ENCODE measurements at places on chromosomes 13 and 19. TPM values are rescaled to one million over a fixed set of nuclear protein-coding genes. Genes with fewer than 3 reads are reported as not detected.

ZSCAN18 gene
- polyA plus RNA-seq = 78.2 TPM

KCNC3 gene
- 23.8 TPM for polyA plus RNA-seq

DNA sequence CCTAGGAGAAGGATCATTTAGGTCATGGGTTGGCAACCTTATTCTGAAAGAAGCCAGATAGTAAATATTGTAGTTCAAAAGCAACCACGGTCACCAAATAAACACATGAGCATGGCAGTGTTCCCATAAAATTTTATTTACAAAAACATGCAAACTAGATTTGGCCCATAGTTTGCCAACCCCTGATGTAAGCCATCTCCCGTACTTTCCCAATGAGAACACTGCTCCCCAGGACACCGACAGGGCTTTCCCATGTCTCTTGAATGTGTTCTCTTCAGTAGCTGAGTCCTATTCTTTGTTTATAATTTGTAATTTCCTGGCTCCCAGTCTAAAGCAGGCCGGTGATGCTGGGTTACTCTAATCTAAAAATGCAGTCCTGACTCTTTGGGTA is 239.6 kb downstream of the LHFPL6 start:
- no peak for DNase-seq

DNA sequence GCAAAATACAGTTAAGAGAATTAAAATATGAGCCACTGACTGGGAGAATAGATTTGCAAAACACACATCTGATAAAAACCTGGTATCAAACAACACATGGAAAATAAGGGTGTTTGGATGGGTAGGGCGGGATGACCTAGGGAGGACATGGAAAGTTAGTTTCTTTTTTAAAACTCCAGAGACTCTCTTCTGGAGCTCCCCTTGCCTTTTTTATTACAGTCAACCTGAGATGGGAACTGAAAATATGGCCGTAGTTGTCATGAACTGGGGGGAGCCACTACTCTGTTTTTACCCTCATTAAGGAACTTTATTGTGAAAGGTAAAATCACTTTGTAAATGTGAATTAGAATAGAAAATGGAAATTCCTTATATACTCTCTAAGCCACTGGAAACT is 113.0 kb downstream of the ATP11A start:
- no peak for DNase-seq

DNA sequence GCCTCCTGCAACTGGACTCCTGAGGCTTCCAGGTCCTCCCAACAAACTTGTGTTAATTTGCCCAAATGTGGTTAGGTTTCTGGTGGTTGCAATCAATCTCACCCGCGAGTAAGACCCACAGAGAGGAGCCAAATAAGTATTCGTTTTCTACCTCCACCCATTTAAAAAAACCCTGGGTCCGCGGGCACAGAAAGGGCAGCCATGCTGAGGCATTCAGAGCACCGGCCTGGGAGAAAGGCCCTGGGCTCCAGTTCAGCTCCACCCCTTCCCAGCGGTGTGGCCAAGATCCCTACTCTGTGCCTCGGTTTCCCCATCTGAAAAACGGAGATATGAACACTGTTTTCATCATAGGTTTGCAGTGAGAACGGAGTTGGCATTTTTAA is 56.9 kb downstream of the PEPD start:
- no peak for DNase-seq

All from right renal cortex interstitium (tissue), 3 donors.